ENCODE measurements at places on chromosomes 3 and 15.

GRCh38 chr3:13015286-13016082, 57.7 kb downstream of the IQSEC1 start:
- peak; percentile 53 for DNase-seq

GRCh38 chr3:60933824-60934223, 317.4 kb downstream of the FHIT start:
- DNase-seq: no peak

GRCh38 chr3:83034806-83035703, 1273.6 kb upstream of the GBE1 start:
- DNase-seq: no peak

GRCh38 chr3:8713901-8714759, 19.5 kb upstream of the CAV3 start:
- no peak for DNase-seq

GRCh38 chr3:107794664-107795443, 272.1 kb downstream of the BBX start:
- DNase-seq: no peak

- no peak for DNase-seq
These were observed 3.4 kb downstream of the DENND6A start for GRCh38 chr3:57689367-57690053.

DNA sequence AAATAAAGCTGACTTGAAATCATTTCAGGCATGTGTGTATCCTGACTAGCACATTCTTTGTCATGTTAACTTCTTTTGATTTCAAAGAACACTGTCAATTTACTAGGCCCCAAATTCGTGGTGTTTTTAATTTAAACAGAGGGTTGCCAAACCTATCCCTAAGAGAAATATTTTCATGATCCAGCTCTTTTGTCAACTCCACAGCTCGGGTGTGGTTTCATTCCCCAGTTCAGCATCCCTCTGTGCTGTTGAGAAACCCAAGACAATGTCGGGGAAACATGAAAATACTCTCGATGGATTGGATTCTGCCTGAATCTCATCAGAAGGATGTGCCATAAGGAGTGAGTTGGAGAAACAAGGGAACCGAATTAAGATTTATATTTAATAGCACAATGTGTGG, 84.4 kb upstream of the PHLDB2 start:
- DNase-seq: no peak

DNA sequence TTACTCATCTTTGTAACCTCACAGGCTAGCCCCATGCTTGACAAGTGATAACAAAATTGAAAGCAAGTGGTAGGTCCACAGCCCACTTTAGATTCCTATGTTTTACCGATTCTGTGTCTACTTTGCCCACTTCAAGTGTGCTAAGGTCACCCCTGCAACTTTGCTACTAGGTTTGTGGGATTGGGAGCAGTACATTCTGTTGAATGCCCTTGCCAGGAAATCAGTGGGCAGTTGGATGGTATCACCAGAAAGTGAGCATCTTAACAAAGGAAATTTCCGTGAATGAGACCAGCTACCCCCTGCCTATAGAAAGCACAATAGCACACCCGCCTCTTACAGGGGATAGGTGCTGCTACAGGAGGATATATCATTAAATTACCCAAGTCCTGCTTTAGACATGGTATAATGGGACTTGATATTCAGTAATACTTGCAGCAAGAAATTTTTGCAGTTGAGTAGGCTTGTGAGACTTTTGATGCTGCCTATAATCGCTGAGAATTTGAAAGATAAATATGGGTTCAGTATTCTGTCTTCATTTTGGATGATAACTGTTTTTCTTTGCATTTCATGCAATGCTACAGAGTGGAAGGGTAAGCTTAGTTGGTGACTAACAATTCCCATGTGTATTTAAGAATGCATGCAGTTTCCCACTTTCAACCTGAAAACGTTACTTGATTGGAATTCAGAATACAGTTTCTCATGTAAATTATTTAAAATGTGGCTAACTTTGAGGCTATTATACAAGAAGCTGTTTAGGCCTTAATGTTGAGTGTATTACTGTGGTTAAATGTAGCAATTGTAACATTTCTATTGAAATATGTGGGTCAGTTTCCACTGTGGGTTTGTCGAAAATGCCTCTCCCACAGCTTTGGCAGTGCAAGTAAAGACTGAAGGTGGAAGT, 9.5 kb downstream of the EBLN2 start:
- DNase-seq: no peak

DNA sequence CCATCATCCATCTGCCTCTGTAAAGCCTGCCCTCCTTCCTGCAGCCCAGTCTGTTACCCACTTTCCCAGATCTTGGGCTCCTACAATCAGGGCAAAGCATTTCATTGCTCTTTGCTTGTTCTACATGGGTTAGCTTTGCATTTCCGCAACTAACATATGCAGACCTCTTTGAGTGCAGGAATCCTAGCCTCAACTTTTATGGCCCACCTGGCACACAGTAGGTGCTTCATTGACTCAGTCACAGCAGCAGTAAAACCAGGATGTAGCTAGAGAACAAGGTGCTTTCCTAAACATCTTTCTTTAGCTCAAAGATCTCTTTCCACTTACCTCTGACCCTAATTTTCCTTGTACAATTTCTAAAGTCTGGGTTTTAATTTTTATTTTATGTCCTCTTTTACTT, 3.5 kb downstream of the CD80 start:
- no peak for DNase-seq

- no peak for DNase-seq
These were observed 17.9 kb downstream of the STT3B start for GRCh38 chr3:31550452-31551251.

GRCh38 chr3:177554895-177555759, 357.8 kb upstream of the TBL1XR1 start:
- no peak for DNase-seq

- no peak for DNase-seq
These were observed 22.4 kb downstream of the PLEKHO2 start for GRCh38 chr15:64864068-64864467.

- DNase-seq: no peak
These were observed 53.1 kb downstream of the GMNC start for GRCh38 chr3:190809351-190809750.

- no peak for DNase-seq
These were observed 27.0 kb downstream of the MB21D2 start for GRCh38 chr3:192890347-192891335.

- DNase-seq: no peak
These were observed 13.2 kb upstream of the GPR160 start for GRCh38 chr3:170024581-170024980.

DNA sequence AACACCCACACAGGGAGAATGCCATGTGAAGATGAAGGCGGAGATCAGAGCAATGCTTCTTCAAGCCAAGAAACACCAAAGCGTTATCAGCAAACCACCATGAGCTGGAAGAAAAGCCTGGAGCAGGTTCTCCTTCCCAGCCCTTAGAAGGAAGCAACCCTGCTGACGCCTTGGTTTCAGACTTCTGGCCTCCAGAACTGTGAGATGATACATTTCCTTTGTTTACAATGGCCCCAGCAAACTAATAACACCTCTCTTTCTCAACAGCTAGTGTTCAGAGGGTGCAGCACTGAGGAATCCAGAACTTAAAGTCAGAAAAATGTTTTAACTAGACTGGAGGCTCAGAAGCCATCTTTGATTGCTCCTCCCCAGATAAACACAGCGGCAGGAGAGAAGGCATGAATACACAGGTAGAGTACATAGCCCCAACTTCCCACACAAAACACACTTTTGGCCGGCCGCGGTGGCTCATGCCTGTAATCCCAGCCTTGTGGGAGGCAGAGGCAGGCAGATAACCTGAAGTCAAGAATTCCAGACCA, 132.4 kb upstream of the LPP start:
- DNase-seq: no peak

DNA sequence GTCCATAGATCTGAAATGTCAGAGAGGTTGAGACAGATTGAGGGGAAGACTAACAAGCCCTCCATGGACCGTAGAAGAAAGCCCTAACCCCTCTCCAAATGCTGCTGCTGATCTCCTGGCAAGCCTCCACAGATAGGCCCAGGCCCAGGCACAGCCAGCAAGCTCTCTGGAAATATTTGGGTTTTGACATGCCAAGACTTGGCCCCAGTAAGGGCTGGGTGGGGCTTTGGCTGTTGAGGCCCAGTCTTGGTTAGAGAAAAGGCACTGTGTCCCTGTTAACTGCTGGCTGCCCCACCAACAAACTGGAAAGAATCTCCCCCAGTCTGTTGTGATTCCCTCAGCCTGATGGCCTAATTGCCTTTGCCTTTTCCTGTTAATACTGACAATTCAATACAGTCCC, 208.8 kb upstream of the CTDSPL start:
- no peak for DNase-seq

GRCh38 chr3:39292961-39293360, 13.1 kb upstream of the CX3CR1 start:
- DNase-seq: no peak

DNA sequence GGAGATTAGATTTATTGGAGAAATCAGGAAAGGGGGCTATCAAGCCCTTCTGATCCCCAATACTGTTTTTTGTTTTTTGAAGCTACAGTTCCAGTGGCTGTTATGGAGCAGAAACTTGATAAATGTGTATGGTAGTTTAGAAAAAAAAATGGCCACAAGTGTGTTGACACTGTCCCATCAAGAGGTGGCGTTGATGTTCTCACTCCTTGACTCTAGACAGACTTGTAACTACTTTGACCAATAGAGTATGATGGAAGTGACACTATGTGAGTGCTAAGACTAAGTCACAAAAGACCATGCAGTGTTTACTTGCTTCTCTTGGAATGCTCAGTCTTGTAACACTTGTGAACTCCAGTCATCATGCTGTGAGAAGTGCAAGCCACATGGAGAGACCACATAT, 356.7 kb downstream of the PDCD6IP start:
- no peak for DNase-seq

- DNase-seq: no peak
These were observed 516.9 kb upstream of the TBL1XR1 start for GRCh38 chr3:177713928-177714900.

GRCh38 chr3:124230432-124230831, 238.5 kb upstream of the ROPN1 start:
- no peak for DNase-seq

GRCh38 chr3:157961665-157962064, 144.6 kb downstream of the SHOX2 start:
- no peak for DNase-seq

DNA sequence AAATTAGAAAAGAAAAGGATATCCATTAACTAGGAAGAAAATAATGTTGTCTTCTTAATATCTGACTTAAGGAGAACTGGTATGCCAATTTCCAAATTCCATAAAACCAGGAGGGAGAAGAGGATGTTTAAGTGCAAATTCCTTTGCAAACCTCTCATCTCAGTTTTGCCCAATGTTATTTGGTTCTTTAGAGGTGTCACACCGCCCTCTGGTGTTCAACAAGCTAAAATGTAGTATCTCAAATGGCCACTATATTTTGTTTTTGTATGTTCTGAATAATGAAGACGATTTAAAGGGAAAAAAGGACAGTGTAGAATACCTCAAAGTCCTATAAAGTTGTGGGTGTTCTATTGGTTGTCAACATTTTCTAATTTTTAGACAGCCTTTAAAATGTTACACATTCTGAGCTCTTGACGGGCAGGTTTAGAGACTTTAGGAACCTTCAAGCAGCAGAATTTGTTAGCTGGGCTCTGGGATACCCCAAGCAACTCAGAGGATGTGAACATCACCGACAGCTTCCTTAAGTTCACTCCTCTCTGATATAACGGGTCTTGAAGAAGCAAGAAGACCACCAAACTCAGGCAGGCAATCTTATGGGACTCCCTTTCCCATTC, 458.3 kb downstream of the MFSD1 start:
- peak; percentile 14 for DNase-seq

GRCh38 chr15:45126535-45127158, 3.0 kb downstream of the DUOXA1 start:
- DNase-seq: peak; percentile 37

DNA sequence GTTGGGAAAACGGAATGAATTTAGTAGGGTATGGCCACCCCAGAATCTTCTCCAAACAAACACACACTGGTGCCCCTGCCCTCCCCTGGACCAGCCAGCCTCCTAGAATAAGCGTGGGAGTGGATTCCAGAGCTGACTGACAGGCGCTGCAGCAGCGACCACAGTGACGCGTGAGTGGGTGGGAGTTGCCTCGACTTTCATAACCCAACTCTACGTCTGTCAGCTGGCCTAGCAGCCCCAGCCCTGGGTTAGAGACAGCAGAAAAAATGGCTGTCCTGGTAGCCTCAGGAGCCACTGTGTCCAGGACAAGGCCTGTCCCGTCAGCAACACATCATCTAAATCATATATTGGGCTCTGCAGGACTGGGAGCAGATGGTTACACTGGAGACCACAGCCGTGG, 10.0 kb downstream of the PLA2G4B start:
- no peak for DNase-seq

DNA sequence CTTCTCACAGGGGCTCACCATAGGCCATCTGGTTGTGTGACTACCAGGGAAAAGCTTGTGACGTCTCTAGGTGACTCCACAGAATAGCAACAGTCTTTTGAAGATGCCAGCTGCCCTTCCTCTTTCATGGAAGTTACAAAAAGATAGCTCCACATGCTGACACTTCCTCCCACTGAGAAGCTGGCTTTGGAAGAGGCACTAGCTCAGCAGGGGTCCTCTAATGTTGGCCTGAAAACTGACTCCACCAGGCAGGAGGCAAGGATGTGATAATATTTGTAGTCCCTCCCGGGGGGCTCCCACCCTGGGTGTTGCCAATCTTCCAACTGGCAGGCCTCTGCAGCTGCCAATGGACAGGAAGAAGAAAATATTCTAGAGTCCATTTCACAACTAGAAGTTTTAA, 343.5 kb downstream of the NEK10 start:
- DNase-seq: no peak

DNA sequence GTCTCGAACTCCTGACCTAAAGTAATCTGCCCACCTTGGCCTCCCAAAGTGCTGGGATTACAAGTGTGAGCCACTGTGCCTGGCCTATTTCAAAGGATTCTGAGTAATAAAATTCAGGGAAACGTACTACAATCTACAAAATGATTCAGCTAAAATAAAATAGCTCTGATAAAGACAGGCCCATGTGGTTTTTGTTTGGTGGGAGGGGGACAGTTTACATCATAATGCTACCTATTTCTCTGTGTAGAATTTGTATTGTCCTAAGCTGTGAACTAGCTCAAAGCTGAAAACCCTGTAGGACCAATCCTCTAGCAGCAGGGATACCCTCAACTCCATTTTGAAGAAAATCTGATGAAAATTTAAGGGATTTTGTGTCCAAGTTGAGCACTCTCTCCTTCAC, 25.8 kb downstream of the CDV3 start:
- no peak for DNase-seq

GRCh38 chr3:176328666-176329065, 868.6 kb downstream of the TBL1XR1 start:
- no peak for DNase-seq

GRCh38 chr3:100006570-100007271, 107.6 kb downstream of the FILIP1L start:
- no peak for DNase-seq

DNA sequence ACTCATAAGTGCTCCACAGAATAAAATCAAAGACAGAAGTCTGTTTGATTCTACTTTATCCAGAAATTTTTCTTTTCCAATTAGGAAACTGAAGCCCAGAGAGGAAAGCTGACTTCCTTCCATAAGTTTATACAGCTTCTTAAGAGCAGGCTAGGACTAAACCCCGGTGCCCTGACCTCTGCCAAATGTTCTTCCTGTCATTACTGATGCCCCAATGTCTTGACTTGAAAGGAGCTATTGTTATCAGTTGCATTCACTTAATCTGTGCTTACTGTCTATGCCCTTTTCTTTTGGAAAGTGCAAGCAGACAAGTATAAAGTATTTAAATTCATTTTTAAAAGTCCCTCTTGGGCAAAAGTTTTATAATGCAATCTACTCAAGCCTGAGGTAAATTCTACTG, 18.1 kb downstream of the CD200 start:
- no peak for DNase-seq

Measured in activated CD4-positive, alpha-beta T cell treated with anti-CD3 and anti-CD28 coated beads, Interleukin-2, amount 50 U/mL, for 1 hour (primary cell).